ENCODE measurements at places on chromosomes 12 and 14.

DNA sequence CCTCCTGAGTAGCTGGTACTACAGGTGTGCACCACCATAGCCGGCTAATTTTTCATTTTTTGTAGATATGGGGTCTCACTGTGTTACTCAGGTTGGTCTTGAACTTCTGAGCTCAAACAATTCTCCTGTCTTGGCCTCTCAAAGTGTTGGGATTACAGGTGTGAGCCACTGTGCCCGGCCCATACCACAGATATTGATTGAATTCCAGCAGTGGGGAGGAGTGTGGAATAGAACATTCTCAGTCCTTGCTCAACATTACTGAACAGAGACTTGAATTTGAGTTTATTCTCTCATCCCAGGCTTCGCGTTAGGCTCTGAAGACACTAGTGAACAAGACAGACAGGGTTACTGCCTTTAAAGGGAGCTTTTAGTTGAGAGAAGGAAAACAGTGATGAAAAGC lies 39.6 kb downstream of the PTPN11 start:
- DNase-seq: no peak

DNA sequence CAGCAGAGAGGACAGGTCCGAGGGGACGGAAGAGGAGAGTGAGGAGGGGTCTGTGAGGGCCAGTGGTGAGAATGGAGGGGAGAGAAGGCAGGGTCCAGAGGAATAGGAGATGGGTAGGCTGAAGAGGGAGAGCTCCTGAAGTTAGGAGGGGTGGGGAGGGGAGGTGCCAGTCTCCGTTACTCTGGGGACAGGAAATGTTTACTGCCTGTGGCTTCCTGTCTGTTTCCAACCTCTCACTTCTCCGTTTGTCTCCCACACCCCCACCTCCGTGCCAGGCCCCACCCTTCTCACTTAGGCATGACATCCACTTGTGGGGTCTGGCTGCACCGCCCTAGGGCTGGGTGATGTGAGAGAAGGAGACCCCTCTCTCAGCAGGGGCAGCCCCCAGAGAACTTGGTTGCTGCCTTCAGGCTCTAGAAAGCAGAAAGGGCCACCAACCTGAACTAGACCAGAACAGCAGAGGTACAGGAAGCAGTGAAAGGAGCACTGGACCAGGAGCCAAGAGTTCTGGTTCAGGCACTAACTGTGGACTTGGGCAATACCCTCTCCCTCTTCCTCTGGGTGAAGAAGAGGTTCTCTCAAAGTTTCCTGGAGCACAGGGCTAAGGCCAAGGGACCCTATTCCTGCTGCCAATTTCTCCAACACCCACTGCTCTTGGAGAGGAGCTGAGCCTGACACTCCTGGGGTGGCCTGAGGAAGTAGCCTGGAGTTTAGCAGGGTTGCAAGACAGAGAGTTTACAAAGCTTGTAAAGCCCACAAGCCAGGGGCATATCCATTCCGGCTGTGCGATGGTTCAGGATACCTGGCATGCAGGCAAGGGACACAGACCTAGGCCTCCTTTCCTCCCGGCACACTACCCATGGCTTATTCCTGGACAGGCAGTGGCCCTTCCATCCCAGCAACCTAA lies 5.5 kb downstream of the ITGA5 start:
- no peak for DNase-seq

GRCh38 chr14:102088012-102088792 lies 1.4 kb upstream of the HSP90AA1 start:
- peak; percentile 30 for DNase-seq

DNA sequence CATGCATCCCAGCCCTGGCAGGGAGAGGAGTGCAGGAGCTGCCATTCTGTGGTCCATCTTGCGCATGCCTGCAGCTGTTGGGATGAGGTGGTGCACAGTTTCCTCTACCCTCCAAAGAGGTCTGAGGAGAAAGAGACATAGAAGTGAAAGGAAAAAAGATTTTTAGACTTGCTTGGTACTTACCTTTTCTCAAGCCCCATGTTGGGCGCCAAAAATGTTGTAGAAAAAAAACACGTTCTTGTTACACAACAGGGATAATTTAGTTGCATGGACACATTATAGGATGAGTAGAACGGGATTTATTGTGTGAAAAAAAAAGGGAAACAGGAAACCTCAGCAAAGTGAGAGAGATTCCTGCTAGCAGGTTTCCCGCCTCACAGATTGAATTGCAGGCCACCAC lies 244.4 kb upstream of the GARIN2 start:
- no peak for DNase-seq

GRCh38 chr12:87283111-87283510 lies 746.1 kb downstream of the C12orf50 start:
- no peak for DNase-seq

- DNase-seq: no peak
These were observed 98.6 kb downstream of the PELI2 start for GRCh38 chr14:56216626-56217379.

GRCh38 chr12:80293759-80294158 lies 150.3 kb upstream of the PTPRQ start:
- DNase-seq: no peak

- DNase-seq: no peak
These were observed 92.9 kb upstream of the DIO2 start for GRCh38 chr14:80304125-80304766.

GRCh38 chr12:64010069-64010686 lies 165.7 kb downstream of the SRGAP1 start:
- no peak for DNase-seq

GRCh38 chr14:94697773-94698556 lies 71.9 kb downstream of the GSC start:
- DNase-seq: no peak

DNA sequence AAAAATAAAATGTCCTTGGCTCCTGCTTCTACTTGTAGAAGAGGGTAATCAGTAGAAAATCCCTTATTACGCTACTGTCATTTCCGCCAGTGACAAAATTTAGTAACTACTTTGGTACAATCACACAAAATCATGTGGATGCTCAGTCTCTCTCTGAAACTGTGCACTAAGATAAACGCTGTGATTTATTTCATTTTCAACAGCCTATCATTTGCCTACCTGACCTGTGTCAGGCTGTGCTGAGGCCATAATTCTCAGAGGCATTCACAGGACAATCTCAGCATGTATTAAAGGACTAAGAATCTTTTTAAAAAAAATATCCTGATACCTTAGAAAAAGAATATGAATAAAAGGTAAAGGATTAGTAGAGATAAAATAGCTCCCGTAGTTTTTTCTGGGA lies 226.0 kb downstream of the RASSF9 start:
- no peak for DNase-seq

- no peak for DNase-seq
These were observed 9.0 kb downstream of the GALNT6 start for GRCh38 chr12:51382173-51382572.

- no peak for DNase-seq
These were observed 42.8 kb downstream of the SLC8B1 start for GRCh38 chr12:113292091-113292490.

- no peak for DNase-seq
These were observed 212.8 kb upstream of the SYT1 start for GRCh38 chr12:78651755-78652154.

DNA sequence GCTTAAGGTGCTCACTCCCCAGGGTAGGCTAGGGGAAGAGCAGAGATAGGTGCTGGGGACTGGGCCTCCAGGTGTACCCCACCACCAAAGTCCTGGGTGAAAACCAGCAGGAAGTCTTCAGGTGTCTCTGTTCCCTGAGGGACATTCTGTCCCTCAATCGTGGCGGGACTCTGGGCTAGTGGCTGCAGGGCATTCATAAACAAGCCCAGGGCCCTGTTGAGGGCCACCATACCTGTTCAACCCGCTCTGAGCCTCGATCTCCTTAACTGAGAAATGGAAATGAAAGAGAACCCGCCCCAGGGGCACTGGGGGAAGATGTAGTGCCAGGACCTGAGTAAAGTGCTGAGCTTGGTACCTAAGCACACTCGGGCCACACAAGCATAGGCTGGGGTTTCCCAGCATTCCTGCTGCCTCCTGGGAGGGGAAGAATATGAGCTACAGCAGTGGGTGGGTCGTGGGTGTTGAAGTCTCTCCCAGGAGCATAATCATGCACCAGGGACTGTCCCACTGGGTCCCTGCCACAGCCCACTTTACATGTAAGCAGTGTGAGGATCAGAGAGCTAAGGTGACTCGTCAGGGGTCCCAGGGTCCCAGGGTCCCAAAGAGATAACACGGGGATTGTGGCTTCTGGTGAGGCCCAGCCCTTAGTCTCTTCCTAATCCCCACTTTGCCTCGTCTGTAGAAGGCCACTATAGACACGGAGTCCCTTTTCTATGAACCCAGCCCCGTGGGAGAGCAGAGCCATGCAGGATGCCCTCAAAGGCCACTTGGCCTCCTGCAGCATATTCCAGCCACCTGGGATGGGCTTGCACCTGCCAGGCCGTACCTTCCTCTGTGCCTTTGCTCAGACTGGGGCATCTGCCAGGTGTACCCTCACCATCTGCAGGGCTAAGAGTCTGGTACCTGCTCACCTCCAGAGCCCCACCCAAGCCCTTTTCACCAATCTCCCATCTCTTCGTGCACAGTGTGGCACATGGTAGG lies 14.4 kb downstream of the FAM222A start:
- DNase-seq: no peak

GRCh38 chr14:39267608-39268005 lies 33.9 kb downstream of the MIA2 start:
- DNase-seq: no peak

DNA sequence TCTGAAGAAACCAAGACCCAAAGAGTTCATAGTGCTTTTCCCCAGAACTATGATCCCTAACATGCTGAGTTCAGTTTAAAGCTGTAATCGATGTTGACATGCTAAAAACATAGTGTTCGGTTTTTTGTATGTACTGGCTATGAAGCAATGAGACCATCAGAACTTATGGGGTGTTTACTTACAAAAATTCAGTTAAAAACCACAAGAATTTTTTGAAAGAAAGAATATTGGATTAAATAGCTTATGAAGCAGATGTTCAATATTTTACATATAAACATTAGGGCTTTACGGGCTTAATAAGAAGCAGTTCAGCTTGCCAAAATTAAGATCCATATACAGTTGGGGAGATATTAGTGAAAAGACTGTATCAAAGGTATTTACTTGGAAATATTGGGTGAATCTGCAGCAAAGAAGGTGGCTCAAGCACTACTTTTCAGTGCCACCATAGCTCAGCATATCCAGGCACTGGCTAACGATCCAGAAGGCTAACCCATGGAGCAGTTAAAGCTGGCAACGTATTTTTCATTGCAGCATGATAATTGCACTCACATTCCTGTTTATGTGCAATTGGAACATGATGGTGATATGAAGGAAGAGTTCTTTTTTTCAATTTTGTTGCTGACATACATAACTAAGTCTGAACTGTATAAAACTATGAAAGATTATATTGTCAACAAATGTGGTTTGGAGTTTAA lies 125.9 kb downstream of the EFCAB11 start:
- DNase-seq: no peak

DNA sequence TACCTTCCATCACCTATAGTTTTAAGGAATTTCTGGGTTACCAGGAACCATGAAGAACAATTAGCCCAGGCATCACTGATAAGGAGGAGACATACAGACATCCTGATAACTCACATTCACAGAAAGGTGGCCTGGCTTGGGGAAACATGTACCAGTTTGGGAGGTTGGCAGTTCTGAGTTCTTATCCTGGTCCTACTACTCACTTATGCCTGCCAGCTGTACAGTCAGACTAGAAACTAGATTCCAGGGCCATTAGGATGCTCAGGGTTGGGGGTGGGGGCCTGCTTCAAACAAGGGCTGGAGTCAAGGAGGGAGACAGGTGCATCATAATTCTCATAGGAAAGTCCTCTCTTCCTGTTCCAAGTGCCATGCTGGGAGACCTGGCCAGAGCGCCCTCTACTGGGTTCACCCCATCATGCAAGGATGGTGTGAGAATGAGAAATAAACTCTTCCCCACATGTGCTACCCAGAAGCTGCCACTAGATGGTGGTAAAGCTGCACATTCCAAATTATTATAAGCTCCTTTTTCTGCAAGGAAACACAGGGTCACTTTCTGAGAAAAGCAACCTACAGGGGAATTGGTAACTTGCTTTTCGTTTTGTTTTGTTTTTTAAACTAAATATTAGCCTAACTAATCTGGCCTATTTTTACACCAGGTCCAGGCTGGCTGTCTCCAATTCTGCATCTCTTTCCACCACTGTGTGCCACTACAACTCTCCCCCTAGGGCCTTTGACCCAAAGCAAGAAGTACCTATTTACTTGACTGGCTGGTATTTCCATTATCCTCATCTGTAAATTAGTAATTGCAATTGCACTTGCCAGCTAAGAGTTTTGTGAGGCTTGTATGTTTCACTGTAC lies 14.5 kb downstream of the OAS2 start:
- DNase-seq: peak; percentile 13

GRCh38 chr12:7021956-7022355 lies 3.7 kb upstream of the LPCAT3 start:
- DNase-seq: no peak

GRCh38 chr14:93219103-93219726 lies 12.2 kb downstream of the UBR7 start:
- DNase-seq: no peak

- DNase-seq: no peak
These were observed 2.5 kb downstream of the SLC38A1 start for GRCh38 chr12:46266382-46266791.

DNA sequence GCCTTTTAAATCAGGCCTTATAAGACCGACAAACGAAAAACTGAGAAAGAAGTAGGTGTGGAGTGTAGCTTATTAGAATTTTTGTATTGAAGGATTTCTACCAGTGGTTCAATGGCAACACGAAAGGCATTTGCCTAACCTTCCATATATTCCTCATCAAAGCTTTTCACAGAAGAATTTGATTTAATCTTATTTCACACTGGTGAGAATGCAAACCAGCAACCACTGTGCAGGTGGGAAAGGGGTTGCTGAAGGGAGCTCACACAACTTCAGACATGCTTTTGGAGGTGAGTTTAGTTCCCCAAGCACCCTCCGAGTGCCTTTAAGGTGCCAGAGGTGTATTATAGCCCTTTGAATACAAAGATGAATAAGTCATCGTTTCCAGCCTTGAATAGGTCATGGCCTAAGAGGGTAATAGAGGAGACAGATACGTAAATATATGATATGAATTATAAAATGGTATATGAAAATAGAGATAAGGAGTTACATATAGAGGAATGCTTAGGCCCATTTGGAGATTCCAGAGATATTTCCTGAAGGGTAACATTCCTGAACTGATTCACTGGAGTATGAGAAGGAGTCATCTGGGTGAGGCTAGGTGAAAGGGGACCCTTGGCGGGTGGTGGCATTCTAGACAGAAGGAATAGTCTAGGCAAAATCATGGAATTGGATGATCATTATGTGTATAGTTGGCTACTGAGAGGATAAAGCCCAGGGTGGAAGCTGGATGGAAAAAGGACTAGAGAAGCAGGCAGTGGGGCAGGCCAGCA lies 6.4 kb downstream of the ERP27 start:
- DNase-seq: no peak

- DNase-seq: no peak
These were observed 350.6 kb downstream of the CACNA1C start for GRCh38 chr12:2403221-2403976.

GRCh38 chr12:5467931-5468330 lies 36.0 kb downstream of the NTF3 start:
- DNase-seq: no peak

DNA sequence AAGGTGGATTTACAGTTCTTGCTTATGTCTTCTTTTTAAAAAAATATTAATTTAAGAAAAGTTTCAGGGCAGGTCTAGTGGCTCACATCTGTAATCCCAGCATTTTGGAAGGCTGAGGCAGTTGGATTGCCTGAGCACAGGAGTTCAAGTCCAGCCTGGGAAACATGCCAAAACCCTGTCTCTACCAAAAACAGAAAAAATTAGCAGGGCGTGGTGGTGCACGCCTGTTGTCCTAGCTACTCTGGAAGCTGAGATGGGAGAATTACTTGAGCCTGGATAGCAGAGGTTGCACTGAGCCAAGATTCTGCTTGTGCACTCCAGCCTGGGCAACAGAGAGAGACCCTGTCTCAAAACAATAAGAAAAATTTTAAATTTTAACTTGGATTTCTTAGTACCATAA lies 5.4 kb upstream of the TAS2R46 start:
- DNase-seq: no peak
